ENCODE measurements at places on chromosomes 11 and 22. TPM values are rescaled to one million over a fixed set of nuclear protein-coding genes. Genes with fewer than 3 reads are reported as not detected.

DNA sequence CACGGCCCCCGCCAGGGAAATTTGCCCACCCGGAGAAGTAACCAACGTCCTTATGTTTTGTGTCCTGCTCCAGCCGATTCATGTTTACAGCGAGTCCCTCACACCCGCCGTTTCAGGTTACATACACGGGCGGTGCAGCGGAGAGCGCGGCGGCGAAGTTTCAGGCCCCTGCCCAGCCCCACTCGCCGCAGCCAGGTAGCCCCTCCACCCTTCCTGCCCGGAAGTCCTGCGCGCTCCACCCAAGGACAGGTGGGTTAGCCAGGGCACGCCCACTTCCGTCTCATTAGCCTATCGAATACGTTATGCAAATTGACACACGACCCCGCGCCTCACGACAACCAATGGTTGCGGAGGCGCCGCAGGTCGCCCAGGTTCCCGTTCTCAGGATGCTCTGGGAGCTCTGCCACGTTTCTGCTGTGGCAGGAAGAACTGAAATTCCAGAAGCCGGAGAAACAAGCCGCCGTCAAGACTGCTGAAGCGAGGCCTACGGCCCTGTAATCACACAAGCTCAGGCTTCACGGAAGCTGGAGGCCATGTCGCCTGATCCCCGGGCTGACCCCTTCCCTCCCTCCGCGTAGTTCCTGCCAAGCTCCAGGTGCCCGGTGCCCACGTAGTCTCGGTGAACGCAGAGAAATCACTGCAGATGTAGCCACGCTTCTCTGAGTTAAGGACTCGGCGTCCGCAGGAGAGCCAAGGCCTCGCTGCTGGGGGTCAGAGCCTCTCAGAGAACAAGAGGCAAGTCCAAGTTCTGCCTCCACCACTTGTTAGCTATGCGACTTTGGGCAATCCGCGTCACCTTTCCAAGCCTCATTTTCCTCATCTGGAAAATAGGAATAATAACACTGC lies 22.4 kb upstream of the MYH9 start:
- H3K36me3 ChIP-seq = no peaks in the 10 kb centered on the region
- no peak overlapping the region for H3K27ac ChIP-seq
- no peak overlapping the region for H3K4me3 ChIP-seq
- no peaks in the 10 kb centered on the region for H3K27me3 ChIP-seq
- no peak for DNase-seq
- H3K4me1 ChIP-seq = peaks cover 30% of the 10 kb centered on the region

GRCh38 chr11:102495161-102496042 lies 35.1 kb downstream of the MMP7 start:
- peak overlapping the region; percentile 24 for H3K27ac ChIP-seq
- H3K4me3 ChIP-seq = no peak overlapping the region
- DNase-seq = peak; percentile 62
- no peaks in the 10 kb centered on the region for H3K27me3 ChIP-seq

DNA sequence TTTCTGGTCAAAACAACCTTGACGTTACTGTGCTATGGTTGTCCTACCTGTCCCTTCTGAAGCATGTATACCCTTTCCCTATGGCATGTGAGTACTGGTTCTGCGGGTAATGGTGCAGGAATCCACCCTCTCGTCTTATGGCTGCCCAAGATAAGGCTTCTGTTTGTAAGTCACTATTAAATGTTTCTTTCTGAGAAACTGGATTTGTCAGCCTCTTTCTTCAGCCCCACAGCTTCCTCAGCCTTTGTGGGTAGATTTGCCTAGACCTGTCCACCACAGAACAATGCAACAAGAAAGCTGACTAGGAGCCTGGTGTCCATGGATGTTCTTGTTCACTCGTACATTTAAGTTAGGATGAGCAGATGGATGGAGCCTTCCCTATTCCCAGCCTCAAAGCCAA lies 14.4 kb downstream of the MMP7 start:
- no peaks in the 10 kb centered on the region for H3K36me3 ChIP-seq
- no peak for DNase-seq
- no peak overlapping the region for H3K27ac ChIP-seq

GRCh38 chr22:17303441-17303839 lies 65.8 kb upstream of the CECR2 start:
- DNase-seq = no peak
- no peak overlapping the region for H3K4me3 ChIP-seq
- peaks cover 4% of the 10 kb centered on the region for H3K27me3 ChIP-seq

Gene MTA2
- total RNA-seq = 128 TPM
